NCI-H446 treated with DMSO at 0.1 percent for 48 hours (cell line): ENCODE measurements at places on chromosomes 7 and 10.

- DNase-seq = no peak
These were observed 70.4 kb downstream of the ITIH5 start for GRCh38 chr10:7596356-7596755.

GRCh38 chr10:101256387-101256786 is 27.1 kb upstream of the LBX1 start:
- DNase-seq = no peak

DNA sequence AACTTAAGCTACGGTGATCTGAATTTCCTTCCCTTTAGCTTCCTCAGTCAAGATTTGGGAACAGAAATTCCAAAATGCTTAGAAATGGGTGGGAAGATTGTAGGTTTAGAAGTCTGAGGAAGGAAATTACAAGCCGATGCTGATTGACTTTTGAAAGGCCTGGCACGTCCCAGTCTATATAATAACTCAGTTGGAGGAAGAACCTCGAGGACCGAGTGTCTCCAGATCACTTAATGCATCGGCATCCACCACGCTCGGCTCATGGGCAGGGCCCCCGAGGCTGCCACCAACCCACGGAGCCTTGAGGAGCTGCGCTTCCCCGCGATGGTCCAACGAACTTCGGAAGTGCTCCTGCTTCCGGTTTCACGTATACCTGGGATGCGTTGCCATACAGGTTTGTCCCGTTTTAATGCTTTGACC is 10.4 kb upstream of the SP8 start:
- no peak for DNase-seq

DNA sequence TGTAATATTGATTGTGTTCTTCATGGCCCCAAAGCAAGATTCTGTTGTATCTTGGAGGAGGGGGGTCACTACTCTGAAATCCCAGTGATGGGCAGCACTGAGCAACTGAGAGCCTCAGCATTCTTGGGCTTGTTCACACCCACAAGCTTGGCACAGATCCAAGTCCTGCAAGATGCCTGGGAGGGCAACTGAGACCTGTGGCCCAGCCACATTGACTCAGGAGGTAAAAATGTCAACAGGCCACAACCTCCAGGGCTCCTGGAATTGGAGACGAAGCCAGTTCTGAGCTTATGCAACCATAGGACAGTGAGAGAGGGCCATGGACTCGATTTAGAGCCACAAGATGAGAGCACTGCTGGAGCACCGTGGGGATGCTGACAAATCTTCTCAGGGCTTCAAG is 3.1 kb upstream of the DOCK1 start:
- DNase-seq = no peak

GRCh38 chr10:32237644-32238345 is 109.2 kb downstream of the EPC1 start:
- no peak for DNase-seq

DNA sequence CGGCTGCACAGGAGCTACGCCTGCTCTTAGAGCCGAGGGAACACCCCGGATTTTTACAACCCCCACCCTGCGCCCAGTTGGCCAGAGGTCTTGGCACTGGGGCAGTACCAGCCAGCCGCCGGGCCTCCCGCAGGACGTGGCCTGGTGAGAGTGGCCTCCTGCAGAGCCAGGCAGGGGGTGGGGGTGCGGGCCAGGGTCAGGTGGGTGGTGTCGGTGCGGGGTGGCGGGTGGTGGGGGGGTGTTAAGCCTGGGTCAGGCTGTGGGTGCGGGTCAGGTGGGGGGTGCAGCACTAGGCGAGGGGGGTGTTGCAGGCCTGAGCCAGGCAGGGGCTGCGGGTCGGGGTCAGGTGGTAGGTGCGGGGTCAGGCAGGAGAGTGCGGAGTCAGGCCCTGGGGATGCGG is 647 bp downstream of the ECHS1 start:
- DNase-seq = no peak

- DNase-seq = no peak
These were observed 93.0 kb upstream of the DNAAF5 start for GRCh38 chr7:633381-634018.

DNA sequence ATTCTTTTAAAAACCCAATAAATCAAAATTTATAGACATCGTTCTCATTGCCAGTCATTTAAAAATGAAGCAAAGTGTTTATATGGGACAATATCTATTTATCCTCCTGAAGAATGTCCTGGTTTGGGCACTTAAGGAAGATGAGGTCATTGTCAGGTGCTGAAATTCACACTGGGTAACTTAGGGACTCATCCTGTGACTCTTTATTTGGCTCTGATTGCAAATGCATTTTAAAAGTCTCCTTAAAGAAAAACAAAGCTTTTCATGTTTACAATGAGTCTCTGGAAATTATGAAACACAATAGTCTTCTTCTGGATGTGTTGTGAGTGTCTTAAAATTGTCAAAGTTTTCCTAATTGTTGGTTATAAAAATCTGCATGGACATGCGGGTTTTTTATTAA is 69.5 kb upstream of the GPR158 start:
- DNase-seq = no peak

DNA sequence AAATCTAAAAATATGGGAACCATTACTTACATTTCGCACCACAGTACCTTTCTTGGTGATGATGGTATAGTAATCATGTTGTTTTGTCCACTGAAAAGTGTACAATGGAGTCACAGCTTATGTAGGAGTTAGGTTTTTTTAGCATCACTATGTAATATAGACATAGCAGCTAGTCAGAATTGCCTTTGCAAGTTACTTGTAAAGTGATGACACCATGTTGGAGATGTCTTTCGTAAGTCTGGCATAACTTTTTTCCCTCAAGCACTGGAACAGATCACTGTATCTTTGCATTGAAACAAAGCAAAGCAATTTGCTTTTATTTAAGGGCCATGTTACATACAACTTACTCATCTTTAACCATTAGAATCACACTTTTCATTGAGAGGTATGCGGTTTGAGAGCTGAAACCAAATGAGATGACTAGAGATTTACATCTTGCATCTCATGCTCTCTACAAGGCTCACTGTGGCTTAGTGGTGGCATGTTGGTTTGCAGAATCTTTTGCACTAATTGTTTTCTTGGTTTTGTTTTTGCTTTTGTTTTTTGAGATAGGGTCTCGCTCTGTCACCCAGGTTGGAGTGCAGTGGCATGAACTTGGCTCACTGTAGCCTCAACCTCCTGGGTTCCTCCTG is 18.3 kb downstream of the UBN2 start:
- no peak for DNase-seq

GRCh38 chr7:98785929-98786571 is 83.8 kb downstream of the TMEM130 start:
- DNase-seq = no peak

DNA sequence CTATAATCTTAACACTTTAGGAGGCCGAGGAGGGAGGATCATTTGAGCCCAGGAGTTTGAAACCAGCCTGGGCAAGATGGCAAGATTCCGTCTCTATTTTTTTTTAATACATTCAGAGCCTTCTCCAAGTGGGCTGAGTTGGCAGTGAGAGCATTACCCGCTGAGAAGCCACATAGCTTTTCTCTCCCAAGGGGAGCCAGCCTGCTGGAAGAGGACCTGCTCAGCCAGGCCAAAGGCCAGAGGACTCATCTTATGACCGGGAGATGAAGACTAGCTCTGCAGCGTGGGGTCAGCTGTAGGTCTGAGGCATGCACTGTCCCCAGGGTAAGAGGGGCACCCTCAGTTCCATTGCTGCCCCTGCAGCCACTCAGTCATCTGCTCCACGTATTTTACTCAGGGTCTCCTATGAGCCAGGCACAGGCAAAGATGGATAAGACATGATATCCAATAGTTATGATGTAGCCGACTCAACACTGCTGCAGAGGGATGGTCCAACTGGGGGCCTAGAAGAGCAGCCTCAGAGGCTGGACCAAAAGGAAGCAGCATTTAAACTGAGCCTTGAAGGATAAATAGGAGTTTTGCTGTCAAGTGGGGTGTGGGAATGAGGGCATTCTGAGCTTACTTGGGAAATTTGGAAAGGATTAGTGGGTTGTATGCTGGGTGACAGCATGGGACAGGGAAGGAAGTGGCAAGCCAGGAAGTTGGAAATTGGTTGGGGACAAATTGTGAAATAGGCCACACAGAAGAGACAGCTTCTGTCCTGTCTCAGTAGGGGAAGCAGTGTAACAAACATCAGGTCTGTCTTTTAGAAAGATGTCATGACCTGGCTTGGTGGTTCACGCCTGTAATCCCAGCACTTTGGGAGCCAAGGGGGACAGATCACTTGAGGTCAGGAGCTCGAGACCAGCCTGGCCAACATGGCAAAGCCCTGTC is 1.6 kb upstream of the MARVELD1 start:
- no peak for DNase-seq

- DNase-seq = no peak
These were observed 6.7 kb downstream of the ATP6V1F start for GRCh38 chr7:128869138-128869943.

GRCh38 chr10:69952069-69952800 is 100.4 kb upstream of the MACROH2A2 start:
- DNase-seq = no peak

DNA sequence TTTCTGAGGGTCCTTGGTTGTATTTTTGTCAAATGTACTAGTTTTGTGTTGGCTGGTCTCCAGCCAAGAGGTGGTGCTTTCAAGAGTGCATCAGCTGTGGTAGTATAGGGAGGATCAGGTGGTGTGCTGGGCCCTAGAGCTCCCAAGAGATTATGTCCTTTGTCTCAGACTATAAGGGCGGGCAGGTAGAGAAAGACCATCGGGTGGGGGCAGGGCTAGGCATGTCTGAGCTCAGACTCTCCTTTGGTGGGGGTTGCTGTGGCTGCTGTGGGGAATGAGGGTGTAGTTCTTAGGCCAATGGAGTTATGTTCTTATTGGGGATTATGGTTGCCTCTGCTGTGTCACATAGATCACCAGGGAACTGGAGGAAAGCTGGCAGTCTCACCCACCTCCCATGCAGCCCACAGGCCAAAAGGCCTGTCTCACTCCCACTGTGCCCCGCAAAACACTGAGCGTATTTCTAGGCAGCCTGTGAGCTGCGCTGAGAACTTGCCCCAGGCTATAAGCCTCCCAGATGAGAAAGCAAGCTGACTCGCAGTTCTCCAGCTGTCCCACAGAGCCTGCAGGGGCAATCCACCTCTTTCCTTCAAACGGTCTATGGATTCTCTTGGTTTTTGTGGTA is 1066.7 kb downstream of the GRM8 start:
- no peak for DNase-seq

DNA sequence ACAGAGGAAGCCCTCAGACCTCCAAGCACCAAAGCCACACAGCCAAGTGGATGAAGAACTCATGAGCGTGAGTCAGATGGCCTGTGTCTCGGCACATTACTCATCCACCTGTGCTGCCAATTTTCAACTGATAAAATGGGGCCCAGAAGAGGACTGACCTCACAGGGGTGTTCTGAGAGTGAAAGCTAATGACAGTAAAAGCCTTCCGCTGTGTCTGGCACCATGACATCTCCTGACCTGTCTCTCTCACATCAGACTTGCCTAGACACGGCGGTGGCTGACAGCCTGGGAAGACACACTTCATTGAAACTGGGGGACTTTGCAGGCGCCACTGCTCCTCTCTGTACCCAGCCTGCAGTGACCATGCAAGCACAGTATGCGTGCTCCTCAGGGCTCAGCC is 8.3 kb upstream of the SLC18A3 start:
- DNase-seq = peak; percentile 26

GRCh38 chr7:140876519-140877248 is 48.0 kb downstream of the BRAF start:
- DNase-seq = no peak

DNA sequence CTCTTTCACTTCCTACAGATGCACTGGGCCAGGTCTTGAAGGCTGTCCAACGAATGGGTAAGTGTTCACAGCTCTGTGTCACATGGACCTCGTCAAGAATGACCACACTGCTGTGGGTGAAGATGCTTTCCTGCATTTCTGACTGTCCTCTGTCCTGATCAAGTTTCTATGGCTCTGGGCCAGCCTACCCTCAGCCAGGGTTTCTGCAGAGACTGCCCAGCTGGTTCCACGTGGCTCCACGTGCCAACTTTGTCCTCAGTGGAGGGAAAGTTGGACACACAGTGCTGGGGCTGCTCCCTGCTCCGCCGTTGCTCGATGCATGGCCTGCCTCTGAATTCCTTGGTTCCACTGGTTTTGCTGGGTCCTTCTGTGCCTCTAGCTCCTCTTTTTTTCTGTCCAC is 152.3 kb downstream of the EGFR start:
- DNase-seq = no peak

- no peak for DNase-seq
These were observed 223.7 kb downstream of the BUB3 start for GRCh38 chr10:123377883-123378282.

DNA sequence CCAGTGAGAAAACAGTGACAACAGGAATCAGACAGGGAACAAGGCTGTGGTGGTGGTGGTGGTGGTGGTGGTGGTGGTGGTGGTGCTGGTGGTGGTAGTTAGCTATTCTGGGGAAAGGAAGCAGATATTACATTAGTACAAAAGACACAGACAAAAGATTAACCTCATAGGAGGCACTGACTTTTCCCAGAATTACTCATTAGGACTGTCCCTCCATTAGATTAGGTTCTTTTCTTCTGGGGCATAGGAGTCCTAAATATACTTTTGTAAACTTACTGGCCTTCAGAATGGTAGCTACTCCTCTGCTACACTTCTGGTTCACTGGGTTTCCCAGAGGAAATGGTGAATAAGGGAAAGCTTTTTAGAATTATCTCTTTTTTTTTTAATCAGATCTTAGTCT is 156.6 kb upstream of the SEMA3D start:
- DNase-seq = no peak

GRCh38 chr7:156003220-156004162 is 191.2 kb upstream of the SHH start:
- DNase-seq = no peak
